ENCODE measurements at places on chromosomes 13 and 19. TPM values are rescaled to one million over a fixed set of nuclear protein-coding genes. Genes with fewer than 3 reads are reported as not detected.

STARD13 gene
- 47.9 TPM for total RNA-seq

KCNC3 gene
- 0.58 TPM for total RNA-seq

FARP1 gene
- 33.0 TPM for total RNA-seq

DNA sequence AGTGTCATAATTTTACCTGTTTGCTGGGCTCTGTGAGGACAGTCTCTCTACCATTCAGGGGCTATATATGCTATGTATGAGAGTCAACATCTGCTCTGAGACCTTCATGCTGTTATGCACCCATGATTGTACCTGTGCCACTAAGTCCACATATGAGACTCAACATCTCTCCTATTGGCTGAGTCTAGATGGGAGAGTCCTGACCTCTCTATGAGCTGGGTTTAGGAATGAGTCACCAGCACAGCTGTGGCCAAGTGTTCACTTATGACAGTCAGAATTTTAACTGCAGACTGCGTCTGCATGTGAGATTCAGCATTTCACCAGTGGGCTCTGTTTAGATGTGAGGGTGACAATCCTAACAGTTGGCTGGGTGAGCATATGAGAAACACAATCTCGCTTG lies 49.5 kb downstream of the ZNF729 start:
- no peak for ATAC-seq

- ATAC-seq, result no peak
Measured at GRCh38 chr19:53659292-53659691, 27.5 kb downstream of the DPRX start.

GRCh38 chr13:77000475-77000874 lies 8.6 kb downstream of the CLN5 start:
- ATAC-seq, result no peak

GRCh38 chr19:48615231-48616040 lies 560 bp upstream of the FAM83E start:
- ATAC-seq, result no peak

GRCh38 chr13:72970956-72971355 lies 87.8 kb upstream of the KLF5 start:
- ATAC-seq, result no peak

DNA sequence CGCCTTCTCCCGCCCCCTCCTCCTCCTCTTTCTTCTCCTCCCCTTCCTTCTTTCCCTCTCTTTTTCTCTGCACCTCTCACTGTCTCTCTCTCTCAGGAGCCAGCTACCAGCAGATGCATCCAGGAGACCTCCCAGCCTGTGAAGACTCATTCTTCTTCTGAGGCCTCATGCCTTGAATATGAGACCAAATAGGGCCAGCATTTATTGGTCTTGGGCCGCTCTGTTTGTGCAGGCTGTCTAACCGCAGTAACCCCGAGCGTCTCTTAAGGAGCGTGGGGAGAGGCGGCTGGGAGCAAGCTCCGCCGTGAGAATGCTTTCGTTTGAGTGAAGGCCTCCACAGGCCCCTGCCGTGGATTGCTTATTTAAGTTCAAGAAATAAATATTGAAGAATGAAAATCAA lies 167.0 kb downstream of the NUFIP1 start:
- no peak for ATAC-seq

GRCh38 chr13:83883061-83883523 lies 818 bp upstream of the SLITRK1 start:
- no peak for ATAC-seq

EBI3 gene
- total RNA-seq, result 8.2 TPM

SERP2 gene
- 15.6 TPM for total RNA-seq

DNA sequence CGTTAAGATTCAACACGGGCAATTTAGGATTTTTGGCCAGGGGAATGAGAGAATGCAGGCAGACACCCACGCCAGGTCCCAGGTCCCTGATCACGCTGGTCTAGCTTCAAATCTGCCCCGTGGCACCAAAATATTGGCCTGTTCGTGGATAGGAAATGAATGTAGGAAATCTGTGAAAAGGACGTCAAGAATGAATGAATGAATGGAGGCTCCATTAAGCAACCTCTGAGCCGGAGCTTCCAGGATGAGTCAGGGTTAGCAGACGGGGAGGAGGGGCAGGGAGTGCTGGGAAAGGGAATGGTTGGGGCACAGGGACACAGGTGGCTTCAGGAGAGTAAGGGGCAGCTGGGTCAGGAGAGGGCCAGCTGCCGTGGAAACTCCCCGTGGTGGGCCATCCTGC lies 4.2 kb downstream of the SULT2B1 start:
- ATAC-seq, result no peak

AMH gene
- total RNA-seq, result 0.67 TPM

DNAAF3 gene
- total RNA-seq, result 0.42 TPM

DNA sequence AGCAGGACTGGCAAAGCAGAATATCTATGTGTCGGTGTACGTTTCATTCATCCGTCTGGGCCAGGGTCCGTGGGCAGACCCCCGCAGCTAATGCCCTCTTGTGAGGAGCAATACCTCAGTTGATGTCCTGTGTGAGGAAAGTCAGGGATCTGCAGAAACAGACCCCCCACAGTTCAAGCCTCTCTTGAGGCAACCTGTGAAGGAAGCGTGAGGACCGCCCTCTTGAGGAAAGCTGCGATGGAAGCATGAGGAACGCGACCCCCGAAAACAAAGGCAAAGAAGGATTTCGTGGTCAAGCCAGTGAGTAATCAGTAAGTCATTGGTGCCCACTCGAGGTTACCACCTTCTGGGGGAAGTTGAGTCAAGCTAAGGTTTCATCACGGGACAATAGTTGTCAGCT lies 20.9 kb upstream of the ZNF83 start:
- ATAC-seq, result no peak

DNA sequence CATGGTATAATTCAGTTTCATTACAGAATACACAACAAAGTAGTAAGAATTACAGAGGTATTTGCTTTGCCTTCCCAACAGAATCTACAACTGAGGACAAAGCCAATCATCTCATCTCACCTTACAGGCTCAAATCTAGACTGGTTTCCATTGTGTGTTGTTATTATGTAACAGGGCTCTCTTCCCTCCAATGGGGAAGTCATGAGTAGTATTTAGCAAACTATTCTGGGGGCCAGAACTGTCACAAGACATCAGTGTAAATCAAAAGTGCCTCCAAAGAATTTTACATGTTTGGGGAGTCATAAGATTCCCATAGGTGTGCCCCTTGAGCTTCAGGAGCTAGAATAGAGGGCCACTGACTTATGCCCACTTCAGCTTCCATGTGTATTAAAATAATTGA lies 187.0 kb upstream of the EDNRB start:
- ATAC-seq, result no peak

CGB3 gene
- total RNA-seq, result not detected

- ATAC-seq, result peak; percentile 97
Measured at GRCh38 chr19:50147462-50148423, 15.3 kb downstream of the IZUMO2 start.

SBSN gene
- total RNA-seq, result not detected

GRCh38 chr13:21297447-21297846 lies 121.0 kb downstream of the MRPL57 start:
- no peak for ATAC-seq

DNA sequence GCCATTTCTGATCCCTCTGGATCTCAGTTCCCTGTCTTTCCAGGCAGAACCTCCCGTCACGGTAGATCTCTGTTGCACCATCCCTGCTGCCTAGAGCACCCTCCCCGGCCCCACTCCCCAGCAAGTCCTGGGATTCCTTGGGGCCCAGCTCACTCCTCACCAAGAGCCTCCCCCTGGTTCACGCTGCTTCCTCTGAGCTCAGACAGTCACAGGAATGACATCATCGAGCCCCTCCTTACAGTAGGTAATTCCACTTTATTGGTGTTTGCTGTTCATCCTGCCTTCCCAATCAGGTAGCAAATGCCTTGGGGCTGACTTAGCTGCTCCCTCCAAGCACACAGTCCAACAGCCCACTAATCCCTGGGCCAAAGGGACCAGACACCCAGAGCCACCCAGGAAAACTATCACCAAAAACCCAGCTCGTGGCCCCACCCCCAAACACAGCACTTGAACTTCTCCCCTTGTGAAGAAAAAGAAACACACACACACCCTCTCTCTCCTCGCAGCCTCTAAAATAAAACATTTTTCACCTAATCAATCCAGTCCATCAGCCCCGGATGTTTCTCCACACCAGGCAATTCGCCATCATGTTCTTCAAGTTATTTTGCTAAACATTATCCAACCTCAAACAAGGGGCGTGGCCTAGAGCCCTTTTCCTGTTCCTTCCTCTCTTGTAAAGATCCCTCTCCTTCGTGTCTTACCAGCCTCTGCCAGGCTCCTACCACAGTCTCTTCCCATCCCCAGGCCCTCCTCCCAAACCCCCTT lies 2.5 kb downstream of the NAPA start:
- ATAC-seq, result no peak

- ATAC-seq, result peak; percentile 35
Measured at GRCh38 chr19:48881741-48882657, 9.8 kb downstream of the PPP1R15A start.

DNA sequence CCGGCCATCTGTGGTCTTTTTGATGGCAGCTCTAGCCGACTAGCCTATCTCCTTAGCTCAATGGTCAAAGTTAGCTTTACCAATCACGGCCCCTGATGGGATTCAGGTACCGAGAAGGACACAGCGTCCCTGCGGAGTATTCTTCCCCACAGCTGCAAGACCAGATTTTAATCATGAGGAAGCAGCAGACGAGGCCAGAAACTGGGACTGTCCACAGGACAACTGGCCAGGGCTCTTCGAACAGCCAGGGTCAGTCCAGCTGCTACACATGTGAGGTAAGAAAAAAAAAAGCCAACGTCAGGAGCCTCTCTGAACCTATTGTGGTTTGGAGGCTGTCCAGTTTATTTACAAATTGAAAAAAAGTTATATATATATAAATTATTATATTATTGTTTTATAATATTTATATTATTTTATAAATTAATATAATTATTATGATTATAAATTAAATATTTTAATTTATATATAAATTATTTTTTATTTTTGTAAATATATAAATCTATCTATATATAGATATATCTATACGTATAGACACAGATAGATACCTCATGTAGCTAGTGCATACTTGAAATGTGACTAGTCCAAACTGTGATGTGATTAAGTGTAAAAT lies 10.8 kb downstream of the RINL start:
- ATAC-seq, result no peak

GRCh38 chr19:3119071-3119595 lies 16.7 kb upstream of the GNA15 start:
- ATAC-seq, result no peak

DNA sequence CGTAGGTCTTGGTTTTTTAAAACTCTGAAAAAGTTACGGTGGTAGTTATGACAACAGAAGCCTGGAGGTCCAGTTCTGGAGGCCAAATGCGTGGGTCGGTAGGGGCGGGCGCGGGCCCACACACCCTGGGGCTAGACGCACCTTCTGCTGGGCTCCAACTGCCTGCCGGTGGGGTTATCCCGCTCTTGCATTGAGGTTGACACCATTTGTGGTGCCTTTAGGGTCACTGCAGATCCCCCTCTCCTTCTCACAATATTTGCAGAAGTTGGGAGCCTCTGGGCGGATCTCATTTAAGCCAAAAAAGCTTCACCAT lies 81.6 kb downstream of the CHST8 start:
- no peak for ATAC-seq

GRCh38 chr19:14402332-14403144 lies 16.6 kb downstream of the DDX39A start:
- ATAC-seq, result peak; percentile 26

FBN3 gene
- 0.02 TPM for total RNA-seq

MISP gene
- total RNA-seq, result not detected

- ATAC-seq, result no peak
Measured at GRCh38 chr13:33388286-33388998, 102.9 kb upstream of the STARD13 start.

MBD3L3 gene
- total RNA-seq, result not detected

- no peak for ATAC-seq
Measured at GRCh38 chr13:56201834-56202233, 938.9 kb upstream of the PRR20A start.

DNA sequence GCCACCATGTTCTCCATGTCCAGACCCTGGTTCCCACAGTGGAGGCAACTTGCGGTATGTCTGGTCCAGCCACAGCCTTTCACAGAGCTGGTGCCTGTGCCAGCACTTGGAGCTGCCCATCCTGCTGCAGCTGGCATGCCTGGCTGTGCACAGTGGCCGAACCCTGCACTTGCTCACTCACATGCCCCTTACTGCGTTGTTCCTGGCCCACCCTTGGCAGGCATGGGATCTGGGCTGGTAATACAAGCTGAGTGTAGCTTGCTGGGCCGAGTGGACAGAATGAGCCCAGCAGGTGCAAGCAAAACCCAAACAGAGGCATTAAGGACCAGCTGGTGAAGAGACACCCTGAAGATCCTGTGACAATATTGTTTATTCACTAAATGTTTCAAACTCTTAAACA lies 583.9 kb upstream of the SLITRK6 start:
- no peak for ATAC-seq

DNA sequence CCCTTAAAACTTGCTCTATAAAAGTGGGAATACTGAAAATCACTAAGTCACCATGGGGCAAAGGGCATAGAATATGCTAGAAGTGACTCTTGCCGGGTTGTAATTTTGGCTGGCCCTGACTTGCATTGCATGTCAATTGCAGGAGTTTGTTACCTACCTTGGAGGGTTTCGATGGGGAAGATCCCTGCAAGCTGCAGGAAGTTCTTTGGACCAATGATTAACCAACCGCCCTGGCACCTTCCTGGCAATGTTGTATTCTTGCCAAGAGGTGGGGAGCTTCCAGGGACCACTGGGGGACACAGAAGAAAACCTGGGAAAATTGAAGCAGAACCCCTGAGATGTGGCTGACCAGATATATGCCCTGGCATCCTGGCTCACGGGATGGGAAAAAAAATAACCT lies 235.8 kb downstream of the B3GLCT start:
- no peak for ATAC-seq

- no peak for ATAC-seq
Measured at GRCh38 chr19:37513397-37513796, 6.7 kb downstream of the ZNF793 start.

- no peak for ATAC-seq
Measured at GRCh38 chr19:39506944-39507714, 7.8 kb upstream of the SELENOV start.

DNA sequence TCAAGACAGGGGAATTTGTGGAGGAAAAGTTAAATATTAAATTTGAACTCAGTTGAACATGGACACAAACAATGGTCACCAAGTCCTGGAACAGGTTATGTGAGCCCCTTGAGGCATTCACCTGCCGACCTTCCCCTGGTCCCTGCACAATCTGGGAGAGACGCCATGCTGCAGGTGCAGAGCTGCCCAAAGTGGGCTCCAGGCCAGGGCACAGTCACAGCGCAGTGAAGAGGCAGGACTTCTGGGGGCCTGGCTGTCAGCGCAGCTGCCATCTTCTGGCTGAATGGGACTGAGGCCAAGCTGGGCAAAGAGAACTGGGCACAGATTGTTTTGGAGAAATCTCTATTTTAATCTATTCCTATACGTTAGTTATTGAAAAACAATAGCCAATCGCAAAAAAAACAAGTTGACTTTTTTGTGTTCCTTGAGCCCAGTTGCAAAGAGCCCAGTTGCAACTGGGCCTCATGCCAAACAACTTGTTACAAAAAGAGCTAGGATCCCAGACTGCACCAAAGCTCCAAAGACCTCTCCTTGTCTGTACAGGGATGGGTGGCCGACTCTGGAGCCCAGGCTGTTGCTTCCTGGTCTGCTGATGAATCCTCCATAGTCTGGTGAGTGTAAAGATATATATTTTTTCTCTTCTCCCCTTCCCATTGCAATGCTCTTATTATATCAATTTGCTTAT lies 1.2 kb upstream of the ZNF626 start:
- no peak for ATAC-seq
